ENCODE measurements at places on chromosomes 2 and 18.

DNA sequence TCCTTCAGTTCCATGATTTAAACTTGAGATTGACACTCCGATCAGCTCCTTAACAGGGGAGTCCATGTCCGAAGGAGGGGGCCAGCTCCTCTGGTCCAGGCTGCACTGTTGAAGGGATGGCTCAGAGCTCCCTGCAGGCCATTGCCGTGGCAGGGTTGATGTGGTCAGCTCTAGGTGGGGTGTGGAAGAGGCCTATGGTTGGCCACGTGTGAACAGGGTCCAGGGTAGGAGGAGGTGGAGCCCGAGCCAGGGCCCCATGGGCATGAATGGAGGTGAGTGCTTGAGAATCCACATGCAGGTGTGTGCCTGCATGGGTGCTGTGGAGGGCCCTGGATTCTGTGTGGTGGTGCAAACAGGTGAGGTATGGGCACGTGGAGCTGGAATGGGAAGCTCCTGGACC lies 1.1 kb downstream of the SPEG start:
- no peak for DNase-seq

DNA sequence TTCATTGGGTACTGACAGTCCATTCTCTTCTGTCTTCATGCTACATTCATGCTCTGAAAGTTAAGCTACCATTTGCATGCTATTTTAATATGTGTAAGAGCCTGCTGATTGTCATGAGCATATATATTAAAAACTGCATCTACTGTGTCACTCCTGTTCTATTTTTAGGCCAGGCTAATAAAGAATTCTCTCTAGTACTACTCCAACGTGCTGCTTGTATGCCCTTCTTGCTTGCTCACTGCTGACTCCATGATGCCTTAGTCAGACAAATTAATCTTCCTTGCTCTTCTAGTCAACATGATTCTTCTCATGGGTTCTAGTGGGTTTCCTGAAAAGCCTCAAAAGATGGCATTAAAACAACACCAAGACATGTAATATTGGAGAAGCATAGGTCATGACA lies 1600.1 kb downstream of the DPP10 start:
- no peak for DNase-seq

- DNase-seq = no peak
These were observed 731.7 kb upstream of the ID2 start for GRCh38 chr2:7950035-7950612.

DNA sequence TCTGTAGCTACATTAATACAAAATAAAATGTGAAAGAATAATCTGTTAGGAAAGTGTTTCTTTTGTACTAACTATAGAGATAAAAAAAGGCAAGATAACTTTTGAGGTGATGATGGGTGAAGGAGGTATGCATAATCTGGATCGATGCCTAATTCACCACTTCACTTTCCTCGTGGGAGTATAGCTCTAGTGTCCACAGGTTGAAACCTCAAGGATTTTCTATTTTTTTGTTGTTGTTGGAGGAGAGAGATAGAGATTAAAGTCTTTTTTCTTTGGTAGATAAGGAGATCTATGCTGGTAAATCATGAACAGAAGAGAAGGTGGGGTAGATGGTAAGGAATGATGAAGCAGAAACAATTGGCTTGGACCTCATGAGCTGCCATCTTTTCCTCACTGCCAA lies 635.3 kb upstream of the ZEB2 start:
- no peak for DNase-seq

DNA sequence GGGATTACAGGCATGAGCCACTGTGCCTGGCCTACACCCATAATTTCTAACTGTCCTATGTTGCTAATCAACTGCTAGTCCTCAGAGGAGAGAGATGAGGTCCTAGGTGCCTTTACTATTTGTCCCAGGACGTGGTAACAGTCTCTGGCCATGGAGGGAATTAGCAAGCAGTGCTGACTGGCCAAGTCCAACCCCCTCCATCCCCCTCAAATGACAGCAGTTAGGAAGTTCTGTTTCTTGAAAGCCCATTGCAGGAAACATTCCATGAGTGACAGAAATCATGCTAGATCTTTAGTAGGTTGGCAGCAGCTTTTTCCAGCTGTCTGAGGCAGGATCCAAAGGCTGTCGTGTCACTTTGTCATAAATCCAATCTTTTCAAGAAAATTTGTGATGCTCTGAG lies 55.7 kb upstream of the REL start:
- DNase-seq = no peak

DNA sequence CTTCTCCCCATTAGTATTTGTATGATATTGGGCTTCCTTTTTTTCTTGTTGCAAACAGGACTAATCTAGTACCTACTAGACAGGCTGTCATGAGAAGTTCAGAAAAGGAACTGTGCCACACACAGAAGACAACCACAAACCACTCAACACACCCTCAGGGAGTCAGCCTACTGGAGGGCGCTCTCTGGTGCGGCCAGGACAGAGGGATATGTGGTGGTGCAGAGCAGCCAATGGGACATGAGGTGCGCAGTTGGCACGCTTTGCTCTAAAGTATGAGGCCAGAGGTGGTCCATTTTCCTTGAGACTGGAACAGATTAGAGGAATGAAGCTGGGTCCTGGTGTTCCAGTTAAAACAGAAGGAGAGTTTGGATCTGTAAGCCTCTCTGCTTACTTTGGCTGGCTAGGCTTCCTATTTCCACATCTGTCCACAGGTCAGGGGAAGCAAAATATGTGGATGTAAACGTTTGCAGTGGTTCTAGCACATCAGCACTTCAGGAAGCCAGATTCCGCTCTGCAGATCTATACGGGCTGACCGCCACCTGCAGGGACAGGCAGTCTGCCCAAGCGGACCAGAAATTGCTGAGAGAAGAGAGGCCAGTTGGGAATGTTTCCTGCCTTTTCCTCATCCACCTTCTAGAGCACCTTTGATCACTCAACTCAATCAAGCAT lies 114.1 kb downstream of the GFPT1 start:
- DNase-seq = no peak

- DNase-seq = no peak
These were observed 11.5 kb downstream of the PPP1R7 start for GRCh38 chr2:241161646-241162281.

DNA sequence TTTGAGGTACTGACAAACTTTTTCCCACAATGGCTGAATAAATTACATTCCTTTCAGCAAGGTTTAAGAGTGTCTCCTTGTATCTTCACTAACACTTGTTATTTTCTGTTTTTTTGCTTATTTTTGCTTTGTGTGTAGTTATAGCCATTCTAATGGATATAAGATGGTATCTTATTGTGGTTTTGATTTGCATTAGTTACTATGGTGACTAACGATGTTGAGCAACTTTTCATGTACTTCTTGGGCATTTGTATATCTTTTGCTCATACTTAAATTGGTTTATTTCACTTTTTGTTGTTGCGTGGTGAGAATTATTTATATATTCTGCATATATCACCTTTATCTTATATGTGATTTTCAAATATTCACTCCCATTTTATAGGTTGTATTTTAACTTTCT lies 79.9 kb upstream of the FSIP2 start:
- no peak for DNase-seq

DNA sequence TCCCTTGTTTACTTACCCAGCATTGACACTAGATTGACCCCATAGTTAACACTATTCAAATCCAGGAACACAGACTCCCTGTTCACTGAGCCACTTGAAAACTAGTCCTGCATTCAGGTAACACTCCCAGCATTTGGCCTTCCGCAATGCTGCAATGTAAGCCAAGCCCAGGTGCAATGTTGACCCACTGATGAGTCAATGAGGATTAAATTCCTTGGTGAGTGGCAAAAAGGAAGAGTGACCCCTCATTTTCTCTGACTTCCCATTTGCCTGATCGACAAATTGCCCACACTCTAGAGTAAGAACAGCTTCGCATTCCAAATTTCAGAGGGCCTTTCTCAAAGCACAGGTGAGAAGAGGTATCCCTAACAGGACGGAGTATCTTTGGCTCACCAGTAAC lies 251.9 kb downstream of the FBXO15 start:
- DNase-seq = no peak

Data from stimulated activated CD4-positive, alpha-beta T cell treated with anti-CD3 and anti-CD28 coated beads, Interleukin-15, amount 100 ng/mL, for 48 hours (primary cell).